ENCODE measurements at places on chromosomes 4 and X.

DNA sequence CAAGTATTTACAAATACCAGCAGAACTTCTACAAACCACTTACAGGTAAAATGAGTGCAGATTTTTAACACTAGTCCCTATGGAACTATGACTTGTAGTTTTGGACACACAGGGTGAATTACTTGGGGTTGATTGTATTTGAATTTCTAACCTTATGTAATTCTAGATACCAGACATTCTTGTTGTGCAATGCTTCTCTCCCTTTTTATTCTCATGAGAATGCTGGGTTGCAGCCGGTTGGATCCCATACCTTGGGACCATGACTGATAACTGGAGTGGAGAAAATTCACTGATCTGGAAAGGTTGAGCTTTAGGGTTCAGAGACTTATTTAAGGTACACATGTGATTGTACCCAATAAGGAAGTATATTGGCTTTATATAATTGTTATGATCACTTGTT lies 8.8 kb downstream of the TET2 start:
- H3K4me3 ChIP-seq: no peak overlapping the region

DNA sequence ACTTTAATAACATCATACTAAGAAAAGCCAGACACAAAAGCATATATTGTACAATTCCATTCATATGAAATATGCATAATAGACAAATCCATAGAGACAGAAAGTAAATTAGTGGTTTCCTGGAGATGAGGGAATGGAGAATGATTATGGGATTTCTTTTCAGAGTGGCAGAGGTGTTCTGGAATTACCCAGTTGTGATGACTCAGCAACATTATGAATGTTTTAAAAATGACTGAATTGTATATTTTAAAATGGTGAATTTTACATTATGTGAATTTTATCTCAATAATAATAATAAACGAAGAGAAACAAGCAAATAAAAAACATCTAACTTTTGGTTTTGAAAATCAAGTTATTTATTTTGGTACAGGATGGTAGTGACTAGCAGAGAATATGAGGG lies 11.2 kb downstream of the ZXDA start:
- no peaks in the 10 kb centered on the region for H3K27me3 ChIP-seq
- DNase-seq: no peak
- H3K4me1 ChIP-seq: peaks cover 2% of the 10 kb centered on the region
- H3K27ac ChIP-seq: no peak overlapping the region
- H3K36me3 ChIP-seq: no peaks in the 10 kb centered on the region

DNA sequence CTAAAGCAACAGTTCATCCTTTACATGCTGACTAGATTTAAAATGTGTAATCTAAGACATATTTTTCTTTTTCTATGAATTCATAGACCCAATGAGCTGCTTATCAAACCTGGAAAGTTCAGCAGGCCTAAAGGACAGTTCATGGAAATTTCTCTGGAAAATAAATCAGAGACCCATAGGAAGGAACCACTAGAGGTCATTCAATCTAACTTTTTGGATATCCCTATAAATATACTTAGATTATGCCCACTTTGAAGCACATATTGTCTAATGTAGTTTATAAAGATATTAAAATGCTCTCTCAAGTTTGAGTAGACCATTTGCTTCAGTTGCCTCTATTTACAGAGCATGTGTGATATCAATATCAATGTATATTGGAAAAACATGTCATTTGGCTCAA lies 473.0 kb downstream of the FAT4 start:
- H3K4me3 ChIP-seq: no peak overlapping the region
- H3K36me3 ChIP-seq: no peaks in the 10 kb centered on the region
- no peaks in the 10 kb centered on the region for H3K27me3 ChIP-seq
- H3K27ac ChIP-seq: no peak overlapping the region

GRCh38 chr4:139317635-139318034 lies 15.4 kb upstream of the NDUFC1 start:
- H3K4me3 ChIP-seq: no peak overlapping the region
- H3K36me3 ChIP-seq: peaks cover 34% of the 10 kb centered on the region
- no peak for DNase-seq
- H3K4me1 ChIP-seq: peaks cover 65% of the 10 kb centered on the region

Data from activated CD4-positive, alpha-beta T cell treated with anti-CD3 and anti-CD28 coated beads, Interleukin-2, amount 10 ng/mL, durations not matched to agents 7 days and 5 days (primary cell).